ENCODE measurements at places on chromosomes 12 and 14.

- no peak for DNase-seq
These were observed 17.0 kb downstream of the CAMKK2 start for GRCh38 chr12:121279507-121279915.

- DNase-seq = no peak
These were observed 28.1 kb upstream of the CNOT2 start for GRCh38 chr12:70214972-70215617.

DNA sequence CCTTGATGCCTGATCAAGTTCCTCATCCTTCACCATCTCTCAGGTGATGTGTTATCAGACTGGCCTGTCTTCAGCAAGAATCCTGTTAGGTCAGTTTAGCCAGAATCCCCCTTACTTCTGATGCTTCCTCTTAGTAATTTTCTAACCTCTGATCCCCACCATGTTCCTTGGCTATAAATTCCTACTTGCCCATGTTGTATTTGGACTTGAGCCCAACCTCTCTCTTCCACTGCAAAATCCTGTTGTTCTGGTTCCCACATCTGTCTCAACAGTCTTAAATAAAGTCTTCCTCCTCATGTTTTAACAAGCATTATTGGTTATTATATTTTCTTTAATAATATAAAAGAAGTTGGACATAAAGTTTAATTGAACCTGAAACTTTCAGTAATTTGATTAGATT lies 987.8 kb upstream of the USP15 start:
- no peak for DNase-seq

- no peak for DNase-seq
These were observed 64.3 kb upstream of the RBM19 start for GRCh38 chr12:114030451-114030850.

- no peak for DNase-seq
These were observed 25.0 kb downstream of the EIF2S1 start for GRCh38 chr14:67385120-67385519.

Measured in stimulated activated effector memory CD8-positive, alpha-beta T cell treated with anti-CD3 and anti-CD28 coated beads, Interleukin-12 subunit alpha, Interleukin-12 subunit beta, amount 100 ng/mL, for 72 hours (primary cell).